Urinary bladder (tissue), 4 donors: ENCODE measurements at places on chromosomes 1 and 21. TPM values are rescaled to one million over a fixed set of nuclear protein-coding genes. Genes with fewer than 3 reads are reported as not detected.

The NBPF26 gene
- 42.3 TPM for total RNA-seq

- no peak for DNase-seq
These were observed 14.5 kb downstream of the PSMG1 start for GRCh38 chr21:39168800-39169199.

- no peak for DNase-seq
These were observed 290.4 kb downstream of the GRIK1 start for GRCh38 chr21:29649406-29649814.

DNA sequence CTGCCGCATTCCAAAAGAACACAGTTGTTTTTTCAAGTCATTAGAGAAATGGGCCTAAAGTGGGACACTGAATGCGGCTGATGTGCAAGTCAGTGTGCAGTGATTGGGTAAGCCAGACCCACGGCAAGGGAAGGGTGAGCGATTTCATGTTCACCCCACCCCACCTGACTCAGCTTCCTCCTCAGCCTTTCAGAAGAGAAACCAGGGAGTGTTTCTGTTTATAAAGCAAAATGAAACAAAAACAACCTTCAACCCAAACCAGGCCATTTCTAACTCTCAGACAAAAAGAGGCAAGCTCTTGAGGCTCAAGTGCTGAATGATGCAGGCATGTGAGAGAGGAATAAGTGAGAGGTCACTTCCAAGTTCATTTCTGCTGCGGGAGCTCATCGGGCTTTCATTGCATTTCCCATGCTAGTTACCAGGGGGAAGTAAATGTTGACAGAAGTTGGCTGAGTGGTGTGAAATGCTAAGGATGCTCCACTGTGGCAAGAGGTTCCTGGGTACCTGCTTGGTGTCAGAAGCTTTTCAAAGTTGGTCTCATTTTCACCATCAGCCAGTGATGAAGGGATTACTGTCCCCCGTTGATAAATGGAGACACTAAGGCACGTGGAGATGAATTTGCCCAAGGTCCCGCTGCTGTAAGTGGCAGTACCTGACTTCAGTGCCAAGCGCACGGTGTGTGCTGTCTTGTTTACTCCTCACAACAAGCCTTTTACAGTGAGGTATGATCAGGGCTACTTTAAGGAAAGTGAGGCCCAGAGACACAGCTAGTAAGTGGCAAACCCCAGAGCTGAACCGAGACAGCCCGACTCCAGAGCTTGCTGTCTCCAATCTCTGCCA is 29.1 kb downstream of the STPG1 start:
- DNase-seq: no peak

DNA sequence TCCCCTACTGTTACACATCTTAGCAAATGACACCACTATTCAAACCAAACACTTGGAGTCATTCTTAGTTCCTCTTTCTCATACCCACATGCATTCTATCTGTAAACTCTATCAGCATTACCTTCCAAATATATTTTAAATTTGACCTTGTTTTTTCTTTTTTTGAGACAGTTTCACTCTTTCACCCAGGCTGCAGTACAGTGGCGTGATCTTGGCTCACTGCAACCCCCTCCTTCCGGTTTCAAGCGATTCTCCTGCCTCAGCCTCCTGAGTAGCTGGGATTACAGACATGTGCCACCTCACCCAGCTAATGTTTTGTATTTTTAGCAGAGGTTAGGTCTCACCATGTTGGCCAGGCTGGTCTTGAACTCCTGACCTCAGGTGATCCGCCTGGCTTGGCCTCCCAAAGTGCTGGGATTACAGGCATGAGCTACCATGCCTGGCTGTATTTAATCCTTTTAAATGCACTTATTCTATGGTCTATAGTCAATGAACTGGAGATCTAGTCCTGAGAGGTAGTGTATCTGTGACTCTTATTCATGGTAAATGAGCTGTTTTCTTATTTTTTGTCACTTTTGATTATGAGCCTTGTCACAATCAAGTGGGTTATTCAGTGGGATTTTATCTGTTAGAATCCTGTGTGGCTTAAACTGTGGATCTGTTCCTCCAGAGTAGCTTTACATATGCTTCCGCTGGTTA is 73.1 kb downstream of the GATAD2B start:
- no peak for DNase-seq

GRCh38 chr21:43921979-43922945 is 57.2 kb downstream of the AGPAT3 start:
- DNase-seq: no peak

DNA sequence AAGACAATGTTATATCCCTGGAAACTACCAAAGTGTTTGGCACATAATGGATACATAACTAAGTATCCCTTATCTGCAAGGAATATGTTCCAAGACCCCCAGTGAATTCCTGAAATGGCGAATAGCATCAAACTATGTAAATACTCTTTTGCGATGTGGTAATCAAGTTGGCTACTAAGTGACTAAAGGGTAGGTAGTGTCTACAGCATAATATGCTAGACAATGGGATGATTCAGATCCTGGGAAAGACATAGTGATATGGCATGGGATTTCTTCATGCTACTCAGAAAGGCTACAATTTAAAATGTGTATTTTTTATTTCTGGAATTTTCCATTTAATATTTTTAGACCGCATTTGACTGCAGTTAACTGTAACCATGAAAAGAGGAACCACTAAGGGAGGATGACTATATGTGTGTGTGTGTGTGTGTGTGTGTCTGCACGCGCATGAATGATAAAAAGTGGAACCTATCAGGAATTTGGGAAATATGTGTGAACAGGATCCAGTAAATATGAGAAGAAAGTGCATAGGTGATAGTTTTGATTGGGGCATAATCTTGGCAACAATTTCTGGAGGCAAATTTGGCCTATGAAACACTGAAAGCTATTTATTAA is 1899.9 kb downstream of the NCAM2 start:
- no peak for DNase-seq

- no peak for DNase-seq
These were observed 47.7 kb downstream of the ETS2 start for GRCh38 chr21:38853421-38853919.

DNA sequence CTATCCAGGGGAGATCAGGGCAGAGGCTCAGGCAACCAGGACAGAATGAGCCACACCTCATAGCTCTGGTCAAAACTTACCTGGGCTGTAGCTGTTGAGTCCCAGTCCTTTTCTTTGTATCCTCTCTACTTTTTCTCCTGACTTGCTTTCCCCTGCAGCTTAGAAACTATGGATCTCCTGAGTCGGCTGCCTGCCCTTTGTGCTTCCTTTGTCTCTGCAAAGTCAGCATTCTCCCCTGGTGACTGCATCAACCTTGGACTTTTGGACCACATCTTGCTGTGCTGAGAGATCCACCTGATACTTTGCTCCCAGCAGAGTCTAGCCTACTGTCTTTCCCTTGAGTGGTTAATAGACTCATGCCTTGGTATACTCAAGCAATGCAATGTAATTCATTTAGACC is 353.3 kb downstream of the SIPA1L2 start:
- DNase-seq: no peak

- no peak for DNase-seq
These were observed 11.5 kb upstream of the C1orf198 start for GRCh38 chr1:230879778-230880177.

- DNase-seq: no peak
These were observed 26.2 kb downstream of the EXTL2 start for GRCh38 chr1:100868364-100868995.

GRCh38 chr1:111201275-111202090 is 1.0 kb upstream of the DENND2D start:
- no peak for DNase-seq

GRCh38 chr1:48608882-48609281 is 136.9 kb upstream of the SPATA6 start:
- no peak for DNase-seq

GRCh38 chr1:99814373-99814900 is 35.7 kb upstream of the AGL start:
- peak; percentile 21 for DNase-seq

- no peak for DNase-seq
These were observed 252.4 kb upstream of the KAZN start for GRCh38 chr1:14345946-14346550.

The RBM34 gene
- 53.8 TPM for total RNA-seq

GRCh38 chr1:226787071-226787470 is 48.0 kb upstream of the ITPKB start:
- DNase-seq: no peak

DNA sequence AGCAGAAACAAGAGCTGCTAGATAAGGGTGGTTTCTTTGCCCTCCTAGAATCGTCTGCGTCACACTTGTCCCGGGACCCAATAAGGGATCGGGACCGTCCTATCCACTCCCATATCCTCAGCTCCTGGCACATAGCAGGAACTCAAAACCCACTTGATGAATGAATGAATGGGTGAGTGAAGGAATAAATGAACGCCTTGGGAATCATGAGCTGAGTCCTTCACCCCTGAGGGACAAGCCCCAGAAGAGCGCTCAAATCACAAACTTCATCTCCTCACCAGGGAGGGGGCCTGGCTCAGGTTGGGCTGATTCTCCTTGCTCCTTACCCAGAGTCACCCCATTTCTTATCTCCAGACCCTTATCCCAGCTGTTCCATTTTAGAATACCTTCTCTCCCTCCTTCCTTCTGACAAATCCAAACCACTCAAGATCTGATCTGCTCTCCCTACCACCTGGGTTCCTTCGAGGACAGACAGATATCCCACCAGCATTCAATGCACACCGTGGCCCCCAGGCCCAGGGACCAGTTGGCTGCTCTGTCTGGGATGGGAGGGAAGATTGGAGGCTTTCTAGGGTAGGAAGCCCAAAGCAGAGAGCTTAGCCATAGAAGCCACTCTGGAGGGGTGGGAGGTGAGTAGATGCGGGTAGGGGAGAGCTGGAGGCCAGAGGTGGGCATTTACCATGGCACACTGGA is 643 bp upstream of the MOB3C start:
- DNase-seq: no peak

DNA sequence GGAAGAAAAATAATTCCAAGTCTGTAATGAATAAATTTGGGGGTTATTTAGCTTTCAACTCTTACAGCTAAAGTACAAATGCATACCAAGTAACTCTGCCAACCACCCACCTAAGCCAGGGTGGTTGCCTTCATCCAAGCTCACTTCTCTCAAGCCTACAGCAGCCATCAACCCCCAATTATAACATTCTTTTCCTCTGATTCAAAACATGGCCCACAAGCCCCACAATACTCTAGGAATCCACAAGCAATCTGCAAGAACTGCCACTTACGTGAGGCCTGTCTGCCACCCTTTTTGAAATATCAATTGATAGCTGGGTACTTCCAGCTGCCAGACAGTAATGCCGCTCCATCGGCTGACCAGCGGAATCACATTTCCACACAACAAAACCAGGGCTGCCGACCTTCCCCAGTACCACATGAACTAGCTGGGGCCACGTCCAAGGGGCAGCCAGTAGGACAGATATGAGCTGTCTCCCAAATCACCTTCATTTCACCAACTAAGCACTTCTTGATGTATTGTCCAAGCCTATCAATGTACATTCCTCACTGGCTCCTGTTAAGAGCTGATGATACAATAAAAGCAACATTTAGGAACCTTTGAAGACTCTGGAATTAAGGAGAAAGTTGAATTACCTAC is 3.2 kb downstream of the LBR start:
- no peak for DNase-seq

DNA sequence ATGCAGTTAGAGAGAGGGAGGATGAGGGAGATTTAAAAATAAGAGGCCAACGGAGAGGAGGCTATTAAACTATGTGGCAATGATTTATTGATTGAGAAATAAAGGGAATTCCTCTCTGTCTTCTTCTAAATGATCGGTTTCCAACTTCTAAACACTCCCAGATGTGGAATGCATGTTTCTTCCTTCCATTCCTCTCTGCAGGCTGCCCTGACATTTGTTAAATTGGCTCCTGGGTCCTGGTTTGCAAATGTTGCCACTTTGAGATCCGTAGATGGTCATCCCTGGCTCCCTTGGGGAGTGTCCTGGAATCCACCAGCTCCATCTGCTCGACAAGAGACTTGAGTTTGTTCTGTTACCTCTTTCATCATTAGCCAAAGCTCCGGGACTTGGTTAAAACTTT is 10.3 kb upstream of the C1orf198 start:
- DNase-seq: peak; percentile 68

DNA sequence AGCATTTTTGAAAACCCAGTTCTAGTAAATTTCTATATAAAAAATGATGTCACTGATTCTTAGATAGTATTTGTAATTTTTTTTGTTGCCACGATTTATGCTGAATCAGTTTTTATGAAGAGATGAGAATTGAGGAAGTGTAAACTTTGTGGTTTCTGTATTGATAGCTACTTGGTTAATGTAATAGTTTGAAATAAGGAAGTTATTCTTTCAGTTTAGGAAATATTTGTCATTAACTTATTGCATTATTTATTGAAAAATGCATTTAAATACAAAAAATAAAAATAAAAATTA is 97.8 kb downstream of the ZFYVE9 start:
- no peak for DNase-seq

GRCh38 chr1:51274676-51275075 is 38.6 kb downstream of the RNF11 start:
- DNase-seq: no peak
